NCI-H82 (cell line): ENCODE measurements at places on chromosomes 3 and 15.

- DNase-seq = no peak
These were observed 311.9 kb downstream of the PLOD2 start for GRCh38 chr3:145849115-145849514.

GRCh38 chr3:50525987-50526386, 22.6 kb upstream of the CACNA2D2 start:
- DNase-seq = no peak

DNA sequence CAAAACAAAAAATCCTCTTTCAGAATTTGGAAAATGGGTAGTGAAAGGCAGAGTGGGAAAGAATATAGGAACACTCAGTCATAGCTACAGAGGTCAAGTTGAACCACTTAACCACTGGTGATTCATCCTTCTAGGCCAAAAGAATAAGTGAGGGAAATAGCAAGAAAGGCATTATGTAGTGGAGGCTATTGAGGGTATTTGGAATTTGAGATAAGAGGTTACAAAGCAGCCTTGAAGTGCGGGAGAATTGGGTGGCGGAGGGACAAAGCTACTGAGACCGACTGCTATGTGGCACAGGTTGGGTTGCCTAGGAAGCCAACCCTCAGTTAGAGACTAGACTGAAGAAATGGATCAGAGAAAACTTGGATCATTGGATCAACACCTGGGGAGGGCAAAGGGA, 109.5 kb downstream of the SYNPR start:
- no peak for DNase-seq

DNA sequence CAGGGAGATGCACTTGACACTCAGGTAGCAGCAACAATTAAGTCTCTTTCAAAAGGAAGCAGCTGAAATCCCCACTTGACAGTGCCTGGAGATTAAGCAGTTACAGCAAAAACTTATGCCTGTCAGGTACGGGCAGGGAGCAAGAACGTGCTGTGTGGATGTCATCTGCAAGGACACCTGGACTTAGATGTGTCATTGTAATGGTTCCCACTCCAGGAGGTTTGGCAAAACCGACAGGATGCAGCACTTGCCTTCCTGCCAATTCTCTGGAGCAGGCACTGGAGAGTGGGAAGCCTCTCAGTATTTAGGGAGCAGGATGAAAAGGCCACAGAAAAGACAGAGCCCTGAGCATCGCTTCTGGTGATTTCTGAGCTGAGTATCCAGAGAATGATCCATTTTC, 292.4 kb downstream of the PDCD6IP start:
- peak; percentile 10 for DNase-seq

GRCh38 chr3:196666001-196666867, 26.7 kb downstream of the NRROS start:
- DNase-seq = peak; percentile 100

DNA sequence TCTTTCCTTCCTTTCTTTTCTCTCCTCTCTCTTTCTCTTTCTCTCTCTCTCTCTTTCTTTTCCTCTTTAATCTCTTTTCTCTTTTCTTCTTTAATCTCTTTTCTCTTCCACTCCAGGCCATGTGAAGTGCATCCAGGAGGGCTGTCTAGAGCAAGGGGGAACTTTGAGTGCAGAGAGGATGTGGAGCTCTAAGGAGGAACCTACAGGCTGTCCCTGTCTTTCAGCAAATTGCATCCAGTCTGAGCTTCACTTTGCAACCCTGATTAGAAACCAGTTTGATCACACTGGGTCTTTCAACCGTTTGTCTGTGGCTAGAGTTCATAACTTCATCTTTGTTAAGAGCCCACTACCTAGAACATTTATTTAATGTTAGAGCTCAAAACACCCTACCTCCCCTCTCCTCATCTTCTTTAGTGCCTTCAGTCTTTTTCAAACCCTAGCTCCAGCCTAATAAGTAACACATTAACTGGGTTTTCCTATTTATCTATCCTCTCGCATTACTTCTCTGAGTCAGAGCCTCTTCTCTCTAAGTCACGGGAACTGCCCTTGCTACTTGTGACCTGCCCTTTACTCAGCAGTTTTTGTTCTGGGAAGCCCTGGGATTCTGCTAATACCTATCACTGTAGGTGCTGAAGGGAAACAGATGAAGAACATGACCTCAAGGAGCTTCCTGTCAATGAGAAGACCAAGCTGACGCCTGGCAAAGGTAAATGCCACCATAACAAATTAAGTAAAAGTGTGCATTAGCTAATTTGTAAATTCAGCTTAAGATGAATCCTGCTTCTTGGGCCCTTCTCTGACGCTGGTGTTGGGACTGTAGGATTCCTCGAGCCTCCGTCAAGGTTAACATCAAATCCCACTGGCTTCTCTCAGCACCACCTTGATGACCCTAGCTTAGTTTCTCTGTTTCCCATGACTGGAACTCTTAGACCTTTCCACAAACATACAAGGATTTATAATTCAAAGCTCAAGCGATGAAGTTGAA, at the start of gene GCNT3:
GCNT3 (plus strand) TSS at position 508 of the 985 bp plus-strand sequence. CDS start 6,456 bp downstream, outside the sequence.
- no peak for DNase-seq

DNA sequence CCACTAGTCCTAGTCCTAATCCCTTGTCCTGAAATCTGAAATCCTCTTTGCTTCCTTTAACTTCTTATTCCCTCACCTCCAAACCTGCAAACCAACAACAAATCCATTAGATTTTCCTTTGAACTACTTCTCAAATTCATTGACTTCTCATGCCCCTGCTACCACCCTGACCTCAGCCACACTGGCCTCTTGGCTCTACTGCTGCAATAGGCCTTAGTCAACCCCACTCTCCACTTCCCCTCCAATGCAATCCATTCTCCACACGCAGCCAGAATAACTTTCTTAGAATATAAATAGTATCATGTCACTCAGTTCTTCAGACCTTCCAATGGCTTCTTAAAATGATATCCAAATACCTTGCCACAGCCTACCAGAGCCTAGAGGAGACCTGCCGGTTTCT, 131.1 kb upstream of the GADL1 start:
- DNase-seq = no peak

DNA sequence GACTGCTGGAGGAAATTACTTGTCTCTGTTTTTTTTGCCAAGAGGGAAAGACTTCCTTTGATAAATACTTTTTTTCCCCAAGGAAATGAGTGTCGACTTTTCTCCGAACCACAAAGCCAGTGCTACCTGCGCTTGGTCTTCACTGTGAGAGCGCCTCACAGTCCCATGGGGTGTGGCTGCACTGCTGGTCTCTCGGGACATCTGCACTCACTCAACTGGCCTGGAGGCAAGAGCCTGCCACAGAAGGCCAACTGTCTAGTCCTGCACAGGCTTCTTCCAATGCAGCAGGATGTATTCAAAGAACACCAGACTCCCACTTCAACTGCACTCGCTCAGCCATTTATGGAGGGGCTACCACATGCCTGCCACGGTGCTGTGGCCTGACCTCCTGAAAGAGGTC, 40.6 kb upstream of the CGNL1 start:
- no peak for DNase-seq

DNA sequence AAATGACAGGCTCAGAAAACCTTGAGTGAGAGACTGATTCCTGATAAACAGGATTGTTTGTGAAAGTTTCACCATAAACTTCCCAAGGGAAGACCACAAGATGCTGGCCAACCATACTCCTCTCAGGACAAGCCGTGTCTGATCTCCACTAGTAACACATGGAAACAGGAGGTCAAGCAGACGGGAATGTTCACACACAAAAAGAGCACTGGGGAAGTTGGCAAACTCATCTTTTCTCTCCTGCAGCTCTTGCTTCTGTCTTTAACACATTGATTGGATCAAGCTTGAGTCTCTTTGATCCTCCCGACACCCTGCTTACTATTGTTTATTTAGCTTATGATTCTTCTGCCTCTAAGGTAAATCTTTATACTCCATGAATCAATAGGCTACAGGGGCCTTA, 713.5 kb downstream of the PDCD6IP start:
- peak; percentile 0 for DNase-seq

- DNase-seq = no peak
These were observed 258.9 kb downstream of the FHIT start for GRCh38 chr3:60992395-60992794.

DNA sequence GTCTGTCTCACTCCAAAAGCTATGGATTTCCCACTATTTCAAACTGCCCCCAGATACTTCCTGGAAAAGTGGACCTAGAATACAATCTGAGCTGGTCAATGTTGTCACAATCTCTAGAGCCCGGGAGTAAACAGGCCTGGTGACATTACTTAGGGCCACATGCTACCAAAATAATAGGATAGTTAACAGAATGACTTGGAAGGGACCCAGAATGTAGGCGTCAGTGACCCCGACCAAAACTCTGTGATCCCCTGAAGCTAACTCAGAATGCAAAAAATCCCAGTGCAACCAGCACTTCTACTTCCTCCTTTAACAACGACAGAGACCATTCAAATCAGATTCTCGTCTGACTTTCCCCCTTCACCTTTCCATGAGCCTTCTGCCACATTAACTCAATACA, 51.5 kb upstream of the CDV3 start:
- DNase-seq = no peak

DNA sequence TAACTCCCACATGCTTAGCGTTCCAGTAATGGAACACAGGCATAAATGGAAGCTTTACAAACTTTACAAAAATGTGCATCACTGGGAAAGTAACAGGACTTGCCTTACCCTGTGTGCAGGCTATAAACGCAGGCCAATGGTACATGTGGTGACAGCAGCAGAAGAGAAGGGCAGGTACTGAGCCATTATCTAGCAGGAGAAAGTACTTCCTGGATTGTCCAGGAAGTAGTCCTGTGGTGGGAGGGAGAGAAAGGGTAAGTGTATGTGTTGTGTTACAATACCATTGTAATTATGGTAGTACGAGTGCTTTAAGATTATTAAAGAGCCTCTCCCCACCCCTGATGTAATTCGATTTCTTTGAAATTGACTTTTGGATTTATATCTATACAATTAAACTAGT, 5.3 kb downstream of the ATP1B3 start:
- DNase-seq = no peak

DNA sequence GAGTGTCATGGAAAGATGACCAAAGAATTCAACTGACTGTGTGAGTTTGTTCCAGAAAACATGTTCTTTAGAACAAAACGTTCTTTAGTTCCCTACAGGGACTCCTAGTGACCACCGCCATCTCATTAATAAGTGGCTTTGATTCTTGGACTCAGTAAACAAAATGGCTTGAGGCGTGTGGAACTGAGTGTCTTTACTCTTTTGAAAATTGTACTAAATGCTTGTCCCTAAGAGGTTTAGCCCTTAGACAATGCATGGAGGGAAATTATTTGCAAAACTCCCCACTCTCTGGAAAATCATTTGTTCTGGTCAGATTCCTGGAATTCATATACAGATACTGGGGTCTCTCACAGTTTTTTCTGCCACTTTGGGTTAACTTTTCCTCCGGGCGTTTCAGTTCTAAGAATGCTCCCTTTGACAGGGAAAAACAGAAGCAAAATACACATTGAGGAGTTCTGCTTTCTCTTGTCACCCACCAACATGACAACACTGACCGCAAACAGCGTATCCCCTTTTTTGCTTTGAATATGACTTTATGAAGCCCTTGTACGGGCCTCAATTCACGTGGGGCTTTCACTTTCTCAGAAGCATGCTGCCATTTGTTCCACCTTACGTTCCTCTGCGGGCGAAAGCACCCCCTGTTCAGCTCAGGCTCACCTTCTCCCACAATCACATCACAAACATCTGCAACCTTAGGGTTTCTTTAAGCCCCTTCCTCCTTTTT, 15.3 kb upstream of the NRROS start:
- DNase-seq = no peak

DNA sequence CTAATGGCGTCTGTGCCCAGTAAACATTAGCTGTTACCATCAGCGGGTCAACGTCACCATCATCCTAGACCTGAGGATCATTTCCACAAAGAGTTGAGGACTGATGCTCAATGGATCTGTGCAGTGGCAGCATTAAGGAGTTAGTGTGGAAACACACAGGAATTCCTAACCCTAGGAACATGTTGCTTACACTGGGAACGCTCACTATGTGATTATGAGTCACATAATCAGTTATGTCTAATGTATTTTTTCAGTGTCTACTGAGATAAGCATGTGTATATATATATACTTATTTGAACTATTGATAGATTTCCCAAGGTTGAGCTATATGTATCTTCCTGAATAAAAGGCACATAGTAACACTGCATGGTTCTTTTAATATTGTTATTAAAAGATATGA, 19.0 kb downstream of the ARNT2 start:
- DNase-seq = no peak

GRCh38 chr15:47517737-47518136, 199.6 kb upstream of the SEMA6D start:
- DNase-seq = no peak

GRCh38 chr3:184085389-184085852, 11.4 kb upstream of the HTR3E start:
- no peak for DNase-seq

GRCh38 chr3:124056846-124057245, 64.9 kb upstream of the ROPN1 start:
- no peak for DNase-seq

- DNase-seq = no peak
These were observed 9.6 kb downstream of the CMC1 start for GRCh38 chr3:28250999-28251398.

DNA sequence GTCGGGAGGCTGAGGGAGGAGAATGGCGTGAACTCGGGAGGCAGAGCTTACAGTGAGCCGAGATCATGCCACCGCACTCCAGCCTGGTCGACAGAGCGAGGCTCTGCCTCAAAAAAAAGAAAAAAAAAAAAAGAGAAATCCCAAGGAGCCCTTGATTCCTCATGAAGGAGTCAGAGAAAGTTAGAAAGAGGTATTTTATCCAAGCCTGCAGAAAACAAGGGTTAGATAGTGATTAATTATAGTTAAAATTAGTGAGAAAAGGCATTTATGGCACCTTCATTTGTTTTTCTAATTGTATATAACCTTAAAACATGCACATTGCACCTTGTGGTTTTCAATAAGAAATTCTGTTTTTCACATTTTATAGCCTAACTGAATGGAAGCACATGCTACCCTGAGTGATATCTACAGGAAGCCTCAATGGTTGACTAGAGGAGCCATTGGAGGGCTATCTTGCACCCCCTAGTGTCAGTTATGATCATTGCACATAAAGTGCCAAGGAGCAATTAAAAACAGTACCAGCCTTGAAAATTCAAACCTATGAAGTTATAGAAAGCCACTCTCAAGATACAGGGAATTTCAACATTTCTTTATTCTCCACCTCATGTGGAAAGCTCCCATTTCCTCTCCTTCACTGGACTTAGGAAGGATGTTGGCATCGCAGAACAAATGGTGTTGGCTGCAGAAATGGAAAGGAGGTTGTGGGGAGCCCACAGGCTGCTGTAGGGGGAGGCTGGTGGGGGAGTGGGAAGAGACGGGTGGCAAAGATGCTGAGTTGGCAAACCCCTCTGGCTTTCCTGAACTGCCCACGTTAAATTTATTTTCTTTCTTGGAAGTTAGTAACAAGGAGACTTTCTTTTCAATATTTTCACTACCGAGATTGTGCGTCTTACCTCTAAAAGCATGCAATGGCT, 48.5 kb downstream of the ITGA11 start:
- DNase-seq = peak; percentile 65

DNA sequence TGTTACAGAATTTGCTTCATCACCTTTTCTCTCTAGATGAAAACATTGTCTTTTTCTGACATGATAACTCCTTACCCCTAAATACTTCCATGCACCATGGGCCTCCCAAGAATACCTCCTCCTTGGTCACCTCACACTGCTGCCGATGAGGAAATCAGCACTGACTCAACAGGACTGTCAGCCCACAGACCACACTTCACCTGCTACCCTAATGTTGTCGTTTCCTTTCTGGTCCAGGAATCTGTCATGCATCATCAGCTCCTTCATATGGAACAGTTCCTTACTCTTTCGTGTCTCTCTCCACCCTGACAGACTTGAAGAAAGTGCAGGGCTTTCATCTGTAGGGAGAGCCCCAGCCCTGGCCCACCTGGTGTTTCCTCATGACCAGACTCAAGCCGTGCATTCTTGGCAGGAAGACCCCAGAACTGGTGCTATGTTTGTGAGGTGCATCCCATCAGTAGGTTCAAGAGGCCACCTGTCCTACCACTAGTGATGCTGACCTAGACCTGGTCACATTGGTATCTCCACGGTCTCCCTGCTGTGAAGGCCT, 41.1 kb upstream of the PLXNA1 start:
- DNase-seq = no peak
